ENCODE measurements at places on chromosomes 1 and 21. TPM values are rescaled to one million over a fixed set of nuclear protein-coding genes. Genes with fewer than 3 reads are reported as not detected.
A peak's percentile ranks its signal among the peaks of the same experiment; 100 is the strongest.

The RNF186 gene
- total RNA-seq: not detected

The AMY1C gene
- not detected for total RNA-seq

GRCh38 chr1:30413606-30414005, 309.8 kb downstream of the MATN1 start:
- DNase-seq: no peak

GRCh38 chr1:245434280-245434679, 279.5 kb downstream of the KIF26B start:
- no peak for DNase-seq

DNA sequence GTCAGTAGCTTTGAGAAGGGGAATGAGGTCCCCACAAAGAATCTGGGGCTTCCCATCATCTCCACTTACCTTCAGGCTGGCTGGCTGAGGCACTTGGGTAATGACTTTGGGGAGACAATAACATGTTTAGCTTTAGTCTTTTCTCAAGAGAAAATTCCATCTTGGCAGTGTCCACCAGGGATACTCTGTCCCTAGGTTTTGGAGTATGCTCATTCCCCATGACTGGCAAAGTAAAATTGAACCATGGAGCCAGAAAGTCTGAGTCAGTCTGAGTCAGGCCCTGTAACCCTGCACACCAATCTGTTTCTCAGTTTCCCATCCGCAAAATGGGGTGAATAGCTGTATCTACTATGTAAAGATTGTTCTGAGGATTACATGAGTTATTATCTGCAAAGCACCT, 28.2 kb downstream of the RUNX1 start:
- DNase-seq: no peak

The SLC35E2B gene
- total RNA-seq: 31.7 TPM

The TMED5 gene
- total RNA-seq: 38.8 TPM

GRCh38 chr21:31484219-31484618, 140.2 kb upstream of the TIAM1 start:
- DNase-seq: no peak

DNA sequence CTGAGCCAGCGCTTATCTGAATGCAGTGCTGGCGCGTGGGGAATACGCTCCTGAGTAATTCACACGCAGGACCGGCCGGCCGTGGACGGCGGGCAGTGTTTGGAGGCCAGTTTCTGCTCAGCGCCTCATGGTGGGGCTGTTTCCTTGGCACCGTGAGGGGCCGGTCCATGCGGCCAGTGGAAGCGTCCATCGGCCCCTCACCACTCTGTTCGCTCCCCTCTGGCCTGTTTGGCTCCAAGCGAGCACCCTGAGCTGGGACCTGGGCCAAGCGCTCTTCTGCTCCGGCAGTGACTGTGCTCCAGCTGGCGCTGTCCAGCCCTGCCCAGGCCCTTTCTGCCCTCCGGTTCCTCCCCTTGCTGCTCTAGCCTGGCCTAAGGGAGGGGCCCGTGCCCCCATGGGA, 16.3 kb upstream of the PLCH2 start:
- no peak for DNase-seq

The BSDC1 gene
- total RNA-seq: 49.8 TPM

GRCh38 chr1:157045250-157046218, at the start of gene ARHGEF11:
Gene ARHGEF11, minus strand, starts transcription at chr1:157045742. Its CDS starts 1,412 bp downstream, at chr1:157044330.
- DNase-seq: peak; percentile 69

DNA sequence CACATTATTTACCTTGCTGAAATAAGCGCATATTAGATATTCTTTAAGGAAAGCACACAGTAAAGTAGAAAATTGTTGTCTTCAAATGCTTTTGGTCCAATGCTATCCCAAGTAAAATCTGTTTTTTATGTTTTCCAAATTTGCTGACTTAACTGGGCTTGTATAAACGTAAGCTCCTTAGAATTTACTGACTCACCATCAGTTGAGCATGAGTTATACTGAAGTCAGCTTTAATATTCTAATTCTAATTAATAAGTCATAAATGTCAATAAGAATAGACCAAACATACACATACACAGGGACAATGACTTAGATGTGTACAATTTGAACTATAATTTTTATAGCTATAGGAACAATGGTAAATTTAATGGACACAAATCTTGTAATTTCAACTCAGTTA, 319.2 kb downstream of the TPR start:
- no peak for DNase-seq

All from skin of body (tissue), 3 donors.